Stimulated activated naive B cell treated with anti-CD40 and anti-IgM and Interleukin-4, amounts not matched to agents 10 μg/mL and 1 μg/mL and 100 μg/mL, for 72 hours (primary cell): ENCODE measurements at places on chromosomes 1 and 21.

GRCh38 chr1:76921590-76921989 lies 54.3 kb downstream of the ST6GALNAC5 start:
- no peak for DNase-seq
- H3K36me3 ChIP-seq = no peaks in the 10 kb centered on the region
- H3K27me3 ChIP-seq = peaks cover 8% of the 10 kb centered on the region
- no peak overlapping the region for H3K27ac ChIP-seq

GRCh38 chr1:17440827-17441168 lies 1.3 kb upstream of the RCC2 start:
- no peak overlapping the region for H3K27ac ChIP-seq
- H3K27me3 ChIP-seq = peaks cover 19% of the 10 kb centered on the region
- DNase-seq = no peak
- H3K36me3 ChIP-seq = peaks cover 2% of the 10 kb centered on the region
- H3K4me1 ChIP-seq = peaks cover 14% of the 10 kb centered on the region
- H3K4me3 ChIP-seq = peak overlapping the region; percentile 12

- H3K36me3 ChIP-seq = no peaks in the 10 kb centered on the region
- H3K27me3 ChIP-seq = peaks cover 29% of the 10 kb centered on the region
- no peak overlapping the region for H3K27ac ChIP-seq
- H3K4me3 ChIP-seq = no peak overlapping the region
- no peak for DNase-seq
Observed at GRCh38 chr1:99669821-99670220, 23.9 kb downstream of the PALMD start.

GRCh38 chr1:47782414-47783166 lies 214.6 kb downstream of the TRABD2B start:
- no peak for DNase-seq
- H3K27me3 ChIP-seq = peaks cover 8% of the 10 kb centered on the region
- no peak overlapping the region for H3K27ac ChIP-seq
- no peak overlapping the region for H3K4me3 ChIP-seq
- H3K4me1 ChIP-seq = no peaks in the 10 kb centered on the region
- H3K36me3 ChIP-seq = no peaks in the 10 kb centered on the region

DNA sequence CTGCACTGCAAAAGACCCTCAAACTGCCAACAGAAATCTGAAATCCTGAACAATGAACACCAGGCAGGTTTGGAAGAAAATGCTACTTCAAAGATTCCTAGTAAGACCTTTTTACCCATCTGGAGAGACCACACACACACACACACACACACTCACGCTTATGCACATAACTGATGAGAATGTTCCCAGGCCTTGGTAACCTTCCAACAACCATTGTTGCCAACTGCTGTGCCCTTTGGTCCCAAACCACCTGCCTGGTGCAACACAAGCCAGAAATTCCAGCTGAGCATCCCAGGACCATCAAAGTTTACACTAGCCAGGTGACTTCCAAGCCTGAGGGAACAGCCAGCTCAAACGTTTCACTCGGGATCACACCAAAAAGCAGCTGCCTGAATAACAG lies 56.9 kb downstream of the SEC16B start:
- H3K4me3 ChIP-seq = no peak overlapping the region
- no peaks in the 10 kb centered on the region for H3K36me3 ChIP-seq
- H3K27ac ChIP-seq = no peak overlapping the region
- peaks cover 11% of the 10 kb centered on the region for H3K27me3 ChIP-seq
- DNase-seq = no peak

- H3K4me3 ChIP-seq = no peak overlapping the region
- H3K27me3 ChIP-seq = peaks cover 18% of the 10 kb centered on the region
- DNase-seq = no peak
- H3K36me3 ChIP-seq = no peaks in the 10 kb centered on the region
- H3K27ac ChIP-seq = no peak overlapping the region
Observed at GRCh38 chr1:5623399-5623798, 368.8 kb downstream of the NPHP4 start.

- no peaks in the 10 kb centered on the region for H3K27me3 ChIP-seq
- peaks cover 12% of the 10 kb centered on the region for H3K4me1 ChIP-seq
- no peak for DNase-seq
- H3K36me3 ChIP-seq = no peaks in the 10 kb centered on the region
- H3K27ac ChIP-seq = no peak overlapping the region
Observed at GRCh38 chr1:39167632-39168209, 36.8 kb upstream of the MACF1 start.

- no peak overlapping the region for H3K27ac ChIP-seq
- H3K4me3 ChIP-seq = no peak overlapping the region
- peaks cover 2% of the 10 kb centered on the region for H3K4me1 ChIP-seq
- H3K27me3 ChIP-seq = no peaks in the 10 kb centered on the region
- H3K36me3 ChIP-seq = no peaks in the 10 kb centered on the region
Observed at GRCh38 chr1:102566182-102566581, 542.1 kb downstream of the COL11A1 start.

DNA sequence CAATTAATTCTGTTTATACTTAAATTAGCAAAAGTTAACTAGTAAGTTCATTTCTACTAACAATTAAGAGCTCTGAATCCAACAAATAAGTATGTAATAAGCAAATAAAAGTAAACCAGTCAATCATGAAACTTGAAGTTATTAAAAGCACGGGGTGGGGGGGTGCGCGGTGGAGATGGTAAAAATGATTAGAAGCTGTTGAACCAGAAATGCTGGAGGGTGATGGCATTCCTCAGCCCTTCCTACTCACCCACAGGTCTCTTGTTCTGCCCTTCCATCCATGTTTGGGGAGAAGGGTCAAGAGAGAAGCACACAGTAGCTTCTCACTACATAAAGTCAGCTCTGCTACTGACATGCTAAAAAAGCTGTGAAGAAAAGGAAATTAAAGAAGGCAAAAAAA lies 63.5 kb downstream of the AKT3 start:
- no peak overlapping the region for H3K4me3 ChIP-seq
- DNase-seq = no peak
- peaks cover 22% of the 10 kb centered on the region for H3K4me1 ChIP-seq
- H3K27ac ChIP-seq = no peak overlapping the region
- no peaks in the 10 kb centered on the region for H3K27me3 ChIP-seq

DNA sequence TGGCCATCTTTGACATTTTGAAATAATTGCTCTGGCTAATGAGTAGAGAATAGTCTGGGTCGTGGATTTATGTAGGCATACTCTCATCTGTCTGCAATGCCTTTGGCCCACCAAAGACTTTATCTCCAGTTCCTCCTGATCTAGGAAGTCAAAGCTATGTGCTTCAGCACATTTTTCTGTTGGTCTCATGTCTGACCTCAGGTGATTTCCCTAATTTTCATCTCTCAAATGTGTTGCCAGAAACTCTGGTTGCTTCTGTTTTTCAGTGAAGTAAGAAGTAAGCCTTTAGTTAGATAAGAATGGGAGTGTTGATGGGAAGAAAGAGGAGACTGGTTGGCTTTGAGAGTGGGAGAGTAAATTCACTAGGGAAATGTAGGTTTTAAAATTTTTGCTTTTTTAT lies 66.4 kb downstream of the GPR88 start:
- no peaks in the 10 kb centered on the region for H3K27me3 ChIP-seq
- H3K36me3 ChIP-seq = peaks cover 5% of the 10 kb centered on the region
- no peak overlapping the region for H3K4me3 ChIP-seq
- no peaks in the 10 kb centered on the region for H3K4me1 ChIP-seq

DNA sequence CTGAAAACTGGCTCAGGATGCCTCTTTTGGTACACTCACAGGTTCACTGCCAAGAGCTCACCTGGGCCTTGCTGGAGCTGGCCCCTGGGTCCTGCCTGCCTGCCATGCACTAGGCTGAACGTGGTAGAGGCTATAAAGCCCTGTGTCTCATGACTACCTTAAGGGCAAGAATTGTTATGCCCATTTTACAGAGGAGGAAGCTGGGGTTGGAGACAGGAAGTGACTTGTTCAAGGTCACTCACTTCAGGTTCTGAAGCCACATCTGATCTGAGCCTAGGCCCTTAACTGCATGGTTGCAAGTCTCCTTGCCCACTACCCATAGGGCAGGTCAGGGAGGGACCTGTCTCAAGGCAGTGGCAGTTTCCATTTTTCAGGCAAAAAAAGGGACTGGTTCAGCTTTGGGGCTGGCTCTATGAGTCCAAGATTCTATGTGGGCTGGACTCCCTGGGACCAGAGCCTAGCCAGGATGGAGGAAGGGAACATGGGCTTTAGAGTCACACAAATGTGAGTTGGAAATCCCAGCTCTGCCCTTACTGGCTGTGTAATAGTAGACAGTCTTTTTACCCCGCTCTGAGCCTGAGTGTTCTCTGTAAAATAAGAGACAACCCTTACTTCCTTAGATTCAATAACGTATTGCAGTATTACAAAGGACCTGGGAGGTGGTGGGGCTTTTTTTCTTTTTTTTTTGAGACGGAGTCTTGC lies 7.8 kb downstream of the STK40 start:
- H3K27me3 ChIP-seq = no peaks in the 10 kb centered on the region
- H3K4me3 ChIP-seq = no peak overlapping the region
- peaks cover 7% of the 10 kb centered on the region for H3K36me3 ChIP-seq
- H3K4me1 ChIP-seq = peaks cover 55% of the 10 kb centered on the region

DNA sequence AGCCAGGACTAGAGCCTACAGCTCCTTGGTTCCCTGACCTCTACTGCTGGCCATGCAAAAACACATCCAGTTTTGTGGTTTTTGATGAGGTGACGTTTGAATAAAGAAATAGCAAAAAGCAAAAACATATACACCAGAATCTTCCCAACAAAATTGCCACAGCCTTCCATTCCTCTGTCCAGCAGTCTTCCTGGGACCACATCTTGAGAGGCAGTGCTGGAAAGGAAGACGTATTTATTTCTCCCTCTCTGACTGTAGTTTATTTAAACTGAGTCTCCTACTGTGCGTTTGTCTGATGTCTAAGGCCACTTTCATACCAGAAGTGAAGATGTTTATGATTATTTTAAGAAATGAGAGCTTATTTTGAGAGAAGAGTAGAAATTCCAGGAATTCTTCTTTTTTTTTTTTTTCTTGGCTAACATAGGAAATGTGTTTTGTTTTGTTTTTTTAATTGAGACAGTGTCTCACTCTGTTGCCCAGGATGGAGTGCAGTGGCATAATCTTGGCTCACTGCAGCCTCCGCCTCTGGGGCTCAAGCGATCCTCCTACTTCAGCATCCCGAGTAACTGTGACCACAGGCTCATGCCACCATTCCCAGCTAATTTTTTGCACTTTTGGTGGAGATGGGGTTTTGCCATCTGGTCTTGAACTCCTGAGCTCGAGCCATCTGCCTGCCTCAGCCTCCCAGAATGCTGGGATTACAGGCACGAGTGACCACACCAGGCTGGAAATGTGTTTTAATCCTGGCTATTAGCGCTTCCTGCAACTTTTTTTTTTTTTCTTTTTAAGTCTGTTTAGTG lies 118.5 kb downstream of the ITSN1 start:
- H3K27ac ChIP-seq = no peak overlapping the region
- no peaks in the 10 kb centered on the region for H3K27me3 ChIP-seq
- DNase-seq = no peak
- H3K36me3 ChIP-seq = no peaks in the 10 kb centered on the region

DNA sequence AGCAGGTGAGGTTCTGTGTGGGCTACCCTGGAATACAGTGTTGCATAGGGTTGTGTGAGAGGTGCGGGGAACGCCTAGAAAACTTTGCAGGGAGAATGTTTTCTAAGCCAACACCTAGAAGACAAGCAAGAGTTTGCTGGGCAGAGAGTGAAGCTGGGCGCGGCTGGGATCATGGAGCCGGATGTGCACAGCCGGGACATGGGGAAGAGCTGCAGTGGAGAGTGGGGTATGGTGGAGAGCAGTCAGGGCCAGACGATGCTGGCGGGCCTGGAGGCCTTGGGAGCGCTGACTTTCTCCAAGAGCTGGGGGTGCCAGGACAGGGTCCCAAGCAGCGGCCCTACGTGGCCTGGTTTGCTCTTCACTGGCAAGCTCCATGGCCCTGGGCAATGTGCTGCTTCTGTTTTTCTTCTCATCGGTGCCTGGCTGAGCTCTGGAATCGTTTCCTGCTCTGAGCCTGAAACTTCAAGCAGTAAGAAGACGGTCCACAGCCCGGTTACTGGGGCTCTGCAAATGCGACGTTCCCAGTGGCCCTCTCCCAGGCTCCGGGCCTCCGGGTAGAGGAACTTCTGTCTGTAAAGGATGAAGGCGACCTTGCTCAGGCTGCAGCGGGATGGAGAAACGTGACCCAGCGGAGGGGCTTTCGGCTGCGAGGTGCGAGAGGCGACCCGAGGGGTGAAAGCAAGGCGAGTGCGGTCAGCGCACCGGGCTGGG lies 51.9 kb upstream of the CD34 start:
- no peak for DNase-seq
- peak overlapping the region; percentile 93 for H3K4me3 ChIP-seq
- peaks cover 2% of the 10 kb centered on the region for H3K36me3 ChIP-seq
- H3K27me3 ChIP-seq = peaks cover 51% of the 10 kb centered on the region
- peaks cover 37% of the 10 kb centered on the region for H3K4me1 ChIP-seq
- H3K27ac ChIP-seq = peak overlapping the region; percentile 94

DNA sequence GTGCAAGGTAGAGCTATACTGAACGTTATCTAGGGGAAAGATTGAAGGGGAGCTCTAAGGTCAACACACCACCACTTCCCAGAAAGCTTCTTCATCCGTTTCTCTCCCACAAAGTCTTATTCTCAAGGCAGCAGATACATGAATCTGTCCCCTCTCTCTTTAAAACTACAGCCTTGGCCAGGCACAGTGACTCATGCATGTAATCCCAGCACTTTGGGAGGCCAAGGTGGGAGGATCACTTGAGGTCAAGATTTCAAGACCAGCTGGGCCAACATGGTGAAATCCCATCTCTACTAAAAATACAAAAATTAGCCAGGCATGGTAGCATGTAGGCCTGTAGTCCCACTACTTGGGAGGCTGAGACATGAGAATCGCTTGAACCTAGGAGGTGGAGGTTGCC lies 8.1 kb downstream of the CYP4X1 start:
- peaks cover 12% of the 10 kb centered on the region for H3K27me3 ChIP-seq
- H3K4me3 ChIP-seq = no peak overlapping the region
- no peak overlapping the region for H3K27ac ChIP-seq

DNA sequence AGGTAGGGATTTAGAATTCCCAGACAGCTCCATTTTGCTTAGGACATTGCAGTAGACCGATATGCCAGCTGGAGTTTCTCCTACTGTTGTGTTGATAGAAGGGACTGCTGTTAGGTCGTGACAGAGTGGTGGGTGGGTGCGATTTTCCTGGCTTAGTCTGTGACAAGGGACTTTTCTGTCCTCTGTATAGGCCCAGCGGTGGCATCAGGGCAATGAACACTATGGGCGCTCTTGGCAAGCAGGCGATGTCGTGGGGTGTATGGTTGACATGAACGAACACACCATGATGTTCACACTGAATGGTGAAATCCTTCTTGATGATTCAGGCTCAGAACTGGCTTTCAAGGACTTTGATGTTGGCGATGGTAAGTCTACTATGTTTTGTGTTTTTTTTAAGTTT lies 321.8 kb downstream of the ZP4 start:
- H3K4me3 ChIP-seq = no peak overlapping the region
- DNase-seq = no peak
- no peaks in the 10 kb centered on the region for H3K36me3 ChIP-seq
- H3K4me1 ChIP-seq = no peaks in the 10 kb centered on the region
- H3K27ac ChIP-seq = no peak overlapping the region
- H3K27me3 ChIP-seq = no peaks in the 10 kb centered on the region
